ENCODE measurements at places on chromosomes 5 and 9.

- DNase-seq: no peak
These were observed 146.9 kb downstream of the GOLPH3 start for GRCh38 chr5:32027093-32027716.

DNA sequence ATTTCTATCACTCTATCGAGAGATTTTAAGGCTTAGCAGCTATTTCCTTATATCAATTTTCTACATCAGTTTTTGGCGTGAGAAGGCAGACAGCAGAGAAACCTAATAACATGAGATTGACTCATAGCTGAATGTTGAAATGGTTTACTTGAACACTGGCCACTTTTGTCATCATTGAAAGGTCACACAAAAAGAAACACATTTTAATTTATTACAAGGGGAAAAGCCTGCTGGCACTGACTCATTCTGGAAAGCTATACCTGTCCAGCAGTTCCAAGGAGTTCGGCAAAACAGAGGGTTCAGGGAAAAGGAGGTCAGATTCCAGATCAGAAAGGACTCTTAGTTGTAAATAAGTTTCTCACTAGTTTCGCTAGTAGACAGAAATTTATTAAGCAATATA is 566.4 kb downstream of the DNAH5 start:
- no peak for DNase-seq

DNA sequence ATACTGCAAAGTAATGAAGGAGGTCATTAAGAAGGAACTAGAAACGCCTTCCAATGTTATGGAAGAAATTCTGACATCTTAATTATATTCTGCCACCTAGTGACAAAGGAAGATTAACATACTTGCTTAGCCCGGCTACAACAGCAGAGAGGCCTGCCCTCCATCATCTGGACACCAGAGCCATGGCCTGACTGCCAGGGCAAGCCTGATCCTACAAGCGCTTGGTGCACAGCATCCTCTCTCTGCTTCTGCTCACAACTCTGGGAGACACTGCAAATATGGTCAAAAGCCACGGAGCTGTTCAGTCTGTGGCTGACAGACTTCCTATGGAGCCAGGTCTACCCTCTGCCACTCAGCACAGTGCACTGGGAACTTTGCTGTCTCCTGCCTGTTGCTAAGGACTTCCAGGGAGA is 87.3 kb upstream of the SLC44A1 start:
- DNase-seq: peak; percentile 71

DNA sequence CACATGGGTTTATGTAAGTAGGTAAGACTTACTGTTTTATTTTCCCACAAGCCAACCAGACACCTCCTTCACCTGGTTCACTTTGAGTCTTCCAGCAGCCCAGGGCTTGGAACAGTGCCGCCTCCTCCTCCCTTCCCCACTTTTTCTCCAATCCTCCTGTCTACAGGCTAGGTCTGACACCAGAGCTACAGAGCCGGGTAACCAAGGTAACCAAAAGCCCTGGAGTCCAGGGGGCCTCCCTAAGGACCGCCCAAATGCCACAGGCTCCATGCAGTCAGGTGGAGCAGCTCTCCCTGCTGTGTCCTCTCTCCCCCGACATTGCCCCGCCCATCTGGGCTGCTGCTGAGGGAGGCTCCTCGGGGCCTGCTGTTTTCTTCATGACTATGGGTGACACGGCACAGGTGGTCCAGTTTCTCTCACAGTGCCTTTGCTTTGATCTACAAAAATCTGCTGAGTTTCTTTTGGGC is 138.0 kb upstream of the EFNA5 start:
- no peak for DNase-seq

GRCh38 chr5:171646102-171647042 is 139.2 kb upstream of the SMIM23 start:
- no peak for DNase-seq

All from hepatic stellate cell (primary cell).